ENCODE measurements at places on chromosomes 6 and 20.

- no peak for DNase-seq
Measured at GRCh38 chr6:11044712-11045167, 635 bp upstream of the ELOVL2 start.

DNA sequence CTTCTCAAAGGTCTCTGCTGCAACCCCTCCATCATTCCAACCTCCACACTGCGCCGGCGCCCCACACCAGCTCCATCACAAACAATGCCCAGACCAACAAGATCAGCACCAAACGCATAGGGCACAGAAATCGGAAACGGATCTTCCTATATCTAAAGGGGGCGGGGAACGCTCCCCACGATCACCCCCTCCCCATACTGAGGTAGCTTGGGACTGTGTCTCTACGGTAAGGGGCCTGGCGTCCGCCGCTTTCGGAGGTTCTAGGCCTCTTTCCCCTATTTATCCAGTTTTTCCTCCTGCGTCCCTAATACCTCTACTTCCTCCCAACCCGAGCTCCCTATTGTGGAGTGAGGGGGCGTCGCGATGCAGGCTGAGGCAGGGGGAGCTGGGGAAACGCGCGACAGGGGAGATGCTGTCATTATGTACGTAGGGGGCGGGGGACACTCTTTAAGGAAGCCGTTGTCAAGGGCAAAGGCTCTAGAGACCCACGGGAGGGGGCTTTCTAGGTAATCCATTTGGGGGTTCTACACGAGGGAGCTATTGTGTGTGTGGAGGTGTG is 909 bp downstream of the DNAAF9 start:
- DNase-seq, result peak; percentile 6

GRCh38 chr6:73121421-73121993 is 103.8 kb downstream of the KHDC1L start:
- DNase-seq, result no peak

DNA sequence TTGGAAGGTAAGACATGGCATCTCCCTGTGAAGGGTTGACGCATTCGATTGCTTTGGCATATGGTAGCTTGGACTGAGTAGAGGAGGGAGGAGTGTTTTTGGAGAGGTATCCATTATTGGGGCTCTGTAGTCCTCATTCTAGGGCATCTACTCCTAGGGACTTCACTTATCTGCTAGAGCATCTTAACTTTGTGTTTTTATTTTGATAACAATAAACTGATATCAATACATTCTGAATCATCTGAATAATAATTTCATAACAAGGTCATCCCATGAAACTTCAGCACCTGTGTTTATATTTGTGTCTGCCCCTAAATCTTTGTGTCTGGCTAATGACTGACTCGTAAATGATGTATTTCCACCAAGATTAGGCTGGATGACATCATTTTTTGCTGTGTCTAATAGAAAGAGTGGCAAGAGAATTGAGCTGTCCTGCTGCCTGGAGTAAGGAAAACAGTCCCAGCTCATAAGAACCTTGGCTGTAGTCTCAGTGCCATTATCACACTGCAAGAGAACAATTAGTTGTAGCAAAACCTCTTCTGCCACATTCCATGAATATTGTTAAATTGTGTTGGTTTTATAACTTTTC is 288.5 kb downstream of the PRL start:
- DNase-seq, result no peak

GRCh38 chr20:18719426-18719825 is 94.2 kb upstream of the SCP2D1 start:
- DNase-seq, result no peak

GRCh38 chr6:97394160-97394748 is 111.2 kb upstream of the MMS22L start:
- peak; percentile 18 for DNase-seq

GRCh38 chr20:12886618-12887363 is 122.0 kb upstream of the SPTLC3 start:
- no peak for DNase-seq

GRCh38 chr20:47036091-47036870 is 141.6 kb downstream of the EYA2 start:
- DNase-seq, result no peak

DNA sequence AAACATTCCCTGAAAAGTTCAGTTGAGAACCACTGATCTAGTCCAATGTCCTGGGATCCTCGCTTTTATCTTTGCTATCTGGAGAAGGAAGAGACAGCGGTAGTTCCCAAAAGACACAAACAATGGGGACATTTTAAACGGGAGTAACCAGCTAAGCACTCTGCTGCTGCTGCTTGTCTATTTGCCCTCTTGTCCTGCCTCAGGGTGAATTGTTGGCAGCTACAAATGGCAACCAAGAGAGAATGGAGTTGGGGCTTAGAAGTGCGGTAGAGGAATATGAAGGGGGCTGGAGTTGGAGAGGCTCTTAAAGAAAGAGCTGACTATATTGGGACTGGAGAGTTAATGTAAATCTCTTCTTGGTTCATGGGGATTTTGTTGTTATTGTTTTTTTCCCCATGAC is 6.5 kb upstream of the ZSWIM1 start:
- no peak for DNase-seq

DNA sequence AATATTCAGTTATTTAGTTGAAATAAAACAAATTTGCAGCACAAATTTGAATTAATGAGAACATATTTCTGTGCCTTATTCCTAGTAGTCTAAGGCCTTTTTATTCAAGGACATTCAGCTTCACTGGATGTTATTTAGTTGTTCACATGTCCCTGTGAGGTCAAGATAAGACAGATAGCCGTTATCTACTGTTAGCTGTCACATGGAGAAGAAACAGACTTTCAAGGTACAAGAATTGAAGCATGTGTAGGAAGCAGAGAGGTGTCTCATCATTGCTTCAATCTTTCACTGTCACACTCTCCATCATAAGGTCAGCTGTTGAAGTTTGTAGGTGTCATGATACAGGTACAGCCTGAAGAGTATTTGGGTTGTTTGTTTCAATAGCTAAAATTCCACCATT is 112.9 kb upstream of the JAG1 start:
- no peak for DNase-seq

DNA sequence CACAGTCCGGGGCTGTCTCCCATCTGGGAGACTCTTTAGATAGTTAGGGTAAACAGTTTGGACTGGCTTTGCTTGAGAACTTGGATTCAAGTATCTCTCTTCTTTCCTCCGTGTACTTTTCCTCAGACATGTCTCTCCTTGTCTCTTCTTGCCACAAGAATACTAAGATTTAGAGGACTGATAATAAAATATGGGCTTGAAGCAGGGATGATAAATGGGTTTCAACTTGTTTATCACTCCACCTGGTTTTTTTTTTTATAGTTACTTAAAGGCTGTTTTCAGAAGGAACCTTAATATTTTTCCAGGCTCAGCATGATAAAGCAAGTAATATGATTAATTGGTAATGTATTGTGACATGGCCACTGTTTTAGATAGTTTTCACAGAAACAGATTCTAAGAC is 40.9 kb upstream of the KIF13A start:
- DNase-seq, result no peak

- DNase-seq, result no peak
Measured at GRCh38 chr20:41387444-41387851, 20.8 kb upstream of the EMILIN3 start.

DNA sequence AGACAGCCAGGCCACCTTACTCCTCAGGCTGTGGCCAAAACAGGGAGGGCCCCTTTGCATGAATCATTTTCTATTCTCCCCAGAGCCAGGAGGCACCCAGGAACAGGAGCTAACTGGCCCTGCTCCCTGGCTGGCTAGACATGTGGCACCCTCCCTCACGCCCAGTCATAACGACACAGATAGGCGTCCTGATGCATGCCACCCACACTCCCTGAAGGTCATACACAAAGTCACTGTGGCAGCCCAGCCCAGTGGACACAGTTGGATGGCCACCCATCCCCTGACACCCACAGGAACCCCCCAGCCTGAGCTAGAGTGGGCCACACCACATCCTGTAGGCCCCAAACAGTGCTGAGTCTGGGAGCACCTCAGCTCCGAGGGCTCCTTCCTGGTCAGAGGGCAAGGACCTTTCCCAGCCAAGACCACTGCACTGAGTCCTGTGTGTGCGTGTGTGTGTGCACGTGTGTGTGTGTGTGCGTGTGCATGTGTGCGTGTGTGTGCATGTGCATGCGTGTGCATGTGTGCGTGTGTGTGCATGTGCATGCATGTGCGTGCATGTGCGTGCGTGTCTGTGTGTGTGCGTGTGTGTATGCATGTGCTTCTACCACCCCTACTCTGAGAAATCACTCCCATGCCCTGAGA is 21.6 kb downstream of the TFEB start:
- DNase-seq, result peak; percentile 35

- DNase-seq, result no peak
Measured at GRCh38 chr6:16648003-16648402, 113.3 kb downstream of the ATXN1 start.

DNA sequence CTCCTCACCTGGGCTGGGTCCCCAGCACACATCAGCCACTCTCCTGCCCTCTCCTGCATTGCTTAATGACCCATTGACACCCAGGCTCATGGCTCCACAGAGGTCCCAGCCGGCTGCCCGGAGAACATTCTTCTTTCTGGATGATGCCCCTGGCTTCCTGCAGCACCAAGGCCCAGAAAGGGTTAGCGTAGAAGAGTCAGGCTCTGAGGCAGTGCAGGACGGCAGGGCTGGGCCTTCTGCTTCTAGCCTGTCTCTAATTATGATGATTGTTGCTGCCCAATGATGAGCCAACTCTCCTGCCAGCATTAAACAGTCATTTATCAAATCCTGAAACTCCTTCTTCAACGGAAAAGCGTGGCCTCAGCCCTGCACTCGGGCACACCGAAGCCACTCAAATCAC is 66.4 kb downstream of the ZNF217 start:
- no peak for DNase-seq

GRCh38 chr20:23233341-23233740 is 117.2 kb upstream of the NXT1 start:
- DNase-seq, result no peak

DNA sequence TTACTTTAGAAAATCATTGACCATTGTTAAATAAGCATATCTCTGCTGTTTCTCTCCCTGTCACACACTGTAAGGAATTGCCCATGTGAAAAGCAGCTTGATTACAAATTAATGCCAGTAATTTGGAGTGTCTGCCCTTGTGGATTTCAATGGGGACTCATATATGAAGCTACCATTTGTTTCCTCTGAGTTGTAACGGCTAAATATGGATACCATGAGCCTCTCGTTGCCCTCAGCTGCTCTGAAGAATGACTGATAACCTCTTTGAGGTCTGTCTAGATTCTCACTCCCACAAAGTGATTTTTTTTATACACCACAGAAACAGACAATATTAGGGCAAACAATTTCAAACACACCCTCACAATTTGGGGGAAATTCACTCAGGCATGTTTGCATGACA is 40.0 kb upstream of the MAFB start:
- no peak for DNase-seq

- DNase-seq, result no peak
Measured at GRCh38 chr6:37671061-37671460, 26.6 kb downstream of the MDGA1 start.

DNA sequence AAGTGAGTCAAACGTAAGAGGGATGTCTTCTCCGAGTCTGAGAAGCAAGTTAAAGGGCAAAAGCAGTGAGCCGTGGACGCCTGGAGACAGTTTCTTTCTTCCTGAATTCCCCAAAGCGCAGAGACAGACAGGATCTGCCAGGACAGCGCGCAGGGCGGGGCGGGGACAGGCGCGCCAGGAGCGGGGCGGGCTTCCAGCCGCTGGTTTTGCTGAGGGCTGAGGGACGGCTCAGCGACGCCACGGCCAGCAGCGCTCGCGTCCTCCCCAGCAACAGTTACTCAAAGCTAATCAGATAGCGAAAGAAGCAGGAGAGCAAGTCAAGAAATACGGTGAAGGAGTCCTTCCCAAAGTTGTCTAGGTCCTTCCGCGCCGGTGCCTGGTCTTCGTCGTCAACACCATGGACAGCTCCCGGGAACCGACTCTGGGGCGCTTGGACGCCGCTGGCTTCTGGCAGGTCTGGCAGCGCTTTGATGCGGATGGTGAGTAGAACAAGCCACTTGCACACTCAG is at the start of gene SCGN:
Gene SCGN, plus strand, starts transcription at position 209 of the 509 bp plus-strand sequence. Its CDS starts 189 bp downstream, at position 398.
- DNase-seq, result peak; percentile 64

- no peak for DNase-seq
Measured at GRCh38 chr6:80872951-80873308, 766.5 kb downstream of the BCKDHB start.

GRCh38 chr20:10481676-10482075 is 46.6 kb downstream of the SLX4IP start:
- DNase-seq, result no peak

DNA sequence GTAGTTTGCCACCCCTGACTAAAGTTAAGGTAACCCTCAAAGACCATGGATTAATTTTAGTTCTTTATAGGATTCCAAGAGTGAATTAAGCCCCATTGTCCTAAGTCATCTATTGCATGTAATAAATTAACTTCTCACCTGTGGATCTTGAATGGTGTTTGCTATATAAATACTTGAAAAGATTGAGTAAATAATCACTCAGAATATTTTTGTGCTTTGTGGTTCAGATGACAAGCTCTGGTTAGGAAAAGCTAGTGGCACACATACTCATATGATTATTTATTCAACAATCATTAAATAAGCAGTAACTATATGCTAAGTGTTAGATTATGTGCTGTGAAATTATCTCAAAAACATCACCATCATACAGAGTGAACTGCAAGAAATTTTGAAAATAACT is 203.2 kb downstream of the OGFRL1 start:
- DNase-seq, result no peak

DNA sequence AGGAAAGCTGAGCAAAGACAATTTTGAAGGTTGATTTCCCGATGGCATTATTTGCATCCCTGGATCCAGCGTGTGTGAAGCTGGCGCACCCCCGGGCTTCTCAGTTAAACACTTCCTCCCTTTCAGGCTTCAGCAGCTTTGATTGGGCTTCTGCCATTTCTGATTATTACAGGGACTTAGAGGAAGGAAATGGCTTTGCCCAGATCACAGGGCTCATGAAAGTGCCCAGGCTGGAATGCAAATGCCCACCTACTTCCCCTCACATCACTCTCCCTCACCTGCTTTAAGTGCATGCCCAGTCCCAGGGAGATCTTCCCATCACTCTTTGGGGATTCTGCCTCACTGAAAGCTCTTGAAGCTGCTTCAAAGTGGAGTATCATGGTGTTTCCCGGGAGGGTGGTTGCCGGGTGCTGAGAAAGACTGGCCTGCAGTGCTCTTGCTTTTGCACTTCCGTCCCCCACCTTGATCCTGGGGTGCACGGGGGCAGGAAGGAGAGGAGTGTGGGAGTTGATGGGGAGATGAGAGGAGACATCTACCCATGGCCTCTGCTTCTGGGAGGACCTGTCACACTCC is 28.3 kb downstream of the PHACTR3 start:
- DNase-seq, result no peak

DNA sequence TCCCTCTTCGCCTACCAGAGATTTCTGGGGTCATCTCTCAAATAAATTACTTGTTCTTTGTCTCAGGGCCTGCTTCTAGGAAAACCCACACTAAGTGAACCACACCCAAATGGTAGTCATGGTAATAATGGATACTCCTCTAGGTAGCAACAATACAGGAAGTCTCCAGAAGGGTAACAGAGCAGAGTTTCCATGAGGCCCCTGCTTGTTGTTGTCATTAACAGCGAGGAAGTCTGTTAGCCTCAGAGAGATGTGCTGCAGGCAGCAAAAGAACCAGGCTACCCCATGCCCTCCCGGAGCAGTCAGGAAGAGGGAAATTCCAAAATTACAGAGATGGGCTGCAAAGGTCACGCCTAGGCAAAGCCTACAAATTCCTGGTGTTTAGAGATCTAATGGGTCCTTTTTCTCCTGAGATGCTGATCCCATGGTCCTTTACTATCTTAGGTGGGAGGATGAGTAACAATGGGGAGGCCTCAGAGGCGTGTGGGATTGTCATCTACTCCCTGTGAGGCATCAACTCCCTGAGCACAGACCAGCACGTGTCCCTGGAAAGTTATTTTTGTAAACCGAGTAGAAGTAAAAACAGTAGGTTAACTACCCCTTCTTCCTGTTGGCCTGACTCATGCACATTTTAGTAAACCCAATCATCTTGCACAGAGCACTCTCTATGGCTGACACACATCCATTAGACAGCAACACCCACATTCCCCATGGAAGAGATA is 10.1 kb downstream of the ISM1 start:
- peak; percentile 41 for DNase-seq

Measured in activated CD4-positive, alpha-beta T cell treated with anti-CD3 and anti-CD28 coated beads, Interleukin-2, amount 50 U/mL, for 48 hours (primary cell).